ENCODE measurements at places on chromosomes 6 and 20. TPM values are rescaled to one million over a fixed set of nuclear protein-coding genes. Genes with fewer than 3 reads are reported as not detected.

Gene CCDC170
- total RNA-seq = 1.2 TPM

Gene MYLK4
- 0.42 TPM for total RNA-seq

Gene MPIG6B
- total RNA-seq = 11.5 TPM

Gene SLC13A3
- total RNA-seq = 0.10 TPM

Gene TBXT
- not detected for total RNA-seq

Gene KHDC1L
- total RNA-seq = not detected

Gene DCBLD1
- 3.6 TPM for total RNA-seq

Gene TSBP1
- total RNA-seq = not detected

Gene SYCP2
- total RNA-seq = 1.8 TPM

Gene WFDC5
- total RNA-seq = not detected

Gene PTPRK
- total RNA-seq = 3.4 TPM

Gene PPP1R14C
- total RNA-seq = 0.21 TPM

Gene C20orf204
- 2.9 TPM for total RNA-seq

Gene FAM184A
- total RNA-seq = 2.3 TPM

Gene TAP1
- total RNA-seq = 67.2 TPM

Gene MOG
- total RNA-seq = not detected

Gene MOXD1
- total RNA-seq = 0.52 TPM

Data from mononuclear cell (primary cell).